ENCODE measurements at places on chromosomes 7 and 10.
A peak's percentile ranks its signal among the peaks of the same experiment; 100 is the strongest.

DNA sequence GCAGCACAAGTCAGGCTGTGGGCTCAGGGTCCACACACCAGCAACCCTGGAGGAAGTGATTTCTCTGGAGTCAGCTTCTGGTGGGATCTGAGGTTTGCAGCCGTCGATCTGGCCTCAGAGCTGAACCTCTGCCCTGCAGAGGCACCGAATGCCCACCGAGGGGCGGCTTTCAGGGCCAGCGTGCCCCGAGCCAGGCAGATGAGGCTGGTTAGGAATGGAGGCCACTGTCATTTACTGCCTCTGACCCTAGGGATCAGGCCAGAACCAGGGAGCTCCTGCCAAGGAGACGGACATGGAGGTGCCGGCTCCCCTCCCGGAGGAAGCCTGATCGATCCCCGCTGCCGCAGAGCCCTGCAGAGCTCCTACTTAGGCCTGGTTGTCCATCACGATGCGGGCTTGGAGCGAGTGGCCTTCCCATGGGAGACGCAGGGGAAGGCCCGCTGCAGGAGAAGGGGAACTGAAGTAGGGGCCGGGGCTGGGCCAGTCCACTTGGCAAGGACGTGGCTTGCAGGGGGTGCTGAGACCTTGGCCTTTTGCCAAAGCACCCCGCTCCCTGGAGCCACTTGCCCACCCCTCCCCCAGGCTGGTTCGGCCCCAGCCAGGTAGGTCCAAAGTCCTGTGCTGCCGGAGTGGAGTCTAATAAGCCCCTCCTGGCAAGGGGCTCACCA, 19.6 kb upstream of the ELFN1 start:
- DNase-seq, result no peak

DNA sequence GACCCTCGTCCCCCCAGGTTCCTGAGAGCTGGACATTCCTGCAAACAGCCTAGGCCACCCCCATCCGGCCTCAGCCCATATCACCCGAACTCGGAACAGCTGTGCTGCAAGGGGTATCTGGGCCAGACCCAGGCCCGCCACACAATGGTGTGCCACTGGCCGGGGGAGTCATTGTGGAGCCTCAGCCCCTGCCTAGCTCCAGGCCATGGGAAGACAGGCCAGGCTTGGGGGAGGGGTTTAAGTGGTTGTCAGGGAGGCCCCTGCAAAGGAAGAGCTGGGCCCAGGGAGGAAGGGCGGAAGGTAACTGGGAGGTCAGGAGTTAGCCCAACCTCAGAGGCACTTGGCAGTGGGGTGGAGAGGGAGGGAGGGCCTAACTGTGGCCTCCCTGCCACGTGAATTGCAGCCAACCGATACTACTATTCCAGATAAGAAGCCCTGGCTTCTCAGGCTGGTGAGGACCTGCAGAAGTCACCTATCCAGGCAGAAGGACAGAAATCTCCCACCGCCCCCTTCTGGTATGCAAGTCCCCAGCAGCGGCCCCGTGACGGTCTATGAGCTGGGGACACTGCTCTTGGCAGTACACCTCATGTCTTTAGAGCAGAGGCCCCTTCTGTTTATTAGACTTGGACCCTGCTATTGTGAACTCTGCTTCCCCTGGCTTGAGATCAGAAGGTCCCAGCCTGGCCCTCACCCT, 26.8 kb downstream of the VSIR start:
- no peak for DNase-seq

- no peak for DNase-seq
These were observed 255.1 kb downstream of the TNS3 start for GRCh38 chr7:47326808-47327207.

GRCh38 chr7:106037489-106038176, 74.5 kb downstream of the SYPL1 start:
- DNase-seq, result no peak

DNA sequence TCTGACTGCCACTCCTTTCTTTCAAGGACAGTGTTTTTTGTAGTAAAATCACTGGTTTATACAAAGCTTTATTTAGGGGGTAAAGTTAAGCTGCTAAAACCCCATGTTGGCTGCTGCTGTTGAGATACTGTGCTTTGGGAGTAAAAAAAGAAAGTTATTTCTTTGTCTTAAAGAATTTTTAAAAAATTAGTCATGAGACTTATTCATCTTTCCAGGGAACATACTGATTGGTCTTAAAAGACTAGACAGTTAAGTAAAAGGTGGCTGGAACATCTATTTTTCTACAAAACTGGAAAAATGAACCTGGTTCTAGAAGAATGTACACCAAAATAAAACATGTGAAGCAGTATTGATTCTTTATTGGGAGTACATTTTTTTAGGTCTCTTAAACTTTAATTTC, 20.6 kb downstream of the BBIP1 start:
- no peak for DNase-seq

DNA sequence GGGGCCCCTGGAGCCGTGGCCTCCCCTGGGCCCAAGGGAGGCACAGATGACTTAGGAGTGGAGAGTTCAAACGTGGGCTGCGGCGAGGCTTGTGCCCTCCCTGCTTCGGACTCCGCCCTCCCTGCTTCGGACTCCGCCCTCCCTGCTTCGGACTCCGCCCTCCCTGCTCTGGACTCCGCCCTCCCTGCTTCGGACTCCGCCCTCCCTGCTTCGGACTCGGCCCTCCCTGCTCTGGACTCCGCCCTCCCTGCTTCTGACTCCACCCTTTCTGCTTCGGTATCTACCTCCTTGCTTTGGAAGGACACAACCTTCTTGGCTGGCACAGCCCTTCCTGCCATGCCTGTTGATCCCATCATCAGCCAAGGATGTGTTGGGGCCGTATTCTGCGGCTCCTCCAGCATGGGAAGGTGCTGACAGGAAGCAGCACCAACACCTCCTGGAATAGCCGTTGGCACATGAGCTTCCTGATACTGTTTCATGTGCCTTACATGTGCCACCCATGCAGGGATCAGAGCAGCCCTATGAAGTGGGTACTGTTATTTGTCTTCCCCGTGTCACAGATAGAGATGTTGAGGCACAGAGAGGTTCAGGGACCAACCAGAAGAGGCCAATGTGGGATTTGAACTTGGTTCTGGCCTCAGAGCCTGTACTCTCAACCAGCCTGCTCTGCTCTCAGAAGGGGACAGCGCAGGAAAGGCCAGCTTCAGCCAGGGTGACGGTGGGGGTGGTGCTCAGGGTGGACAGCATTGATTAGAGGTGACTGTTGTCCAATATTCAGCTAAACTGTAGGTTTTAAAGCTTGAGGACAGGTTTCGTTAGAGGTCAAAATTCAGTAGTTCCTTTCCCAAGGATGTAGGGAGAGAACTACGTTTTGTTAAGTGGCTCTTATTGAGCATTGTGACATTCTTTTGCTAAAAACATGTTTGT, 114.5 kb downstream of the NKX6-2 start:
- DNase-seq, result no peak

DNA sequence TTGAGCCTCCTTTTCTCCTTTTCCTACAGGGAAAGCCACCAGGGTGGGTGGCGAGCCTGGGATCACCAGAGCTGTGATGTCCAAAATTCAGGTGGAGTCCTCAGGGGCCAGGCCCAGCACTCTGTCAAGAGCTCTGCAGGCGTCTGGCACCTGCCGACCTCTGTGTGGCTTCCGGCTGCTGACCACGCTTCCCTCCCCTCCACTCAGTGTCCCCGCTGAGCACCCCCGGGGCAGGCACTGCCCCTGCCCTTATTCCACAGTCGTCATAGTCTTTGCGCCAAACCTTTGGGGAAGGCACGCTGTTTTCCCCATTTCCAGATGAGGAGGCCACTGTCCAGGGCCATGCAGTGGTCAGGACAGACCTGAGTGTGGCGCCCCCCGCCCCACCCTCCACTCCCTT, 7.5 kb downstream of the MTG1 start:
- no peak for DNase-seq

DNA sequence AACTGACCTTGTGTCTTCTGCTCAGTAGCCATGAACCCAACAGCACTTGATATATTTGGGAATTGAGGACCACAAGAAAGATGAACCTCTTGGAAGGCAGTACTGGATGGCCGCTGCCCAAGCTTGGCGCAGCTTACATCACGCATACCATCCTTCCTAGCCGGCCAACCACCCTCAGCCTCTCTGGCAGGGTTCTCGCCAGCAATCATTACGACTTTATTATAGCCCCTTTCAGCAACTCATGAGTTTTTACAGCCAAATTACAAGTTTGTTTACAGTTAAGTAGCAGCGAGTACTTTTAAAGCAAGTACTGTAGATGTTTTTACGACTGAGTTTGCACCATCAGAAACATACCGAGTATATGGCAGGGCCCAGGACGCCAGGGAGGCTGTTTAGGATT, 769.1 kb downstream of the SUGCT start:
- DNase-seq, result no peak

DNA sequence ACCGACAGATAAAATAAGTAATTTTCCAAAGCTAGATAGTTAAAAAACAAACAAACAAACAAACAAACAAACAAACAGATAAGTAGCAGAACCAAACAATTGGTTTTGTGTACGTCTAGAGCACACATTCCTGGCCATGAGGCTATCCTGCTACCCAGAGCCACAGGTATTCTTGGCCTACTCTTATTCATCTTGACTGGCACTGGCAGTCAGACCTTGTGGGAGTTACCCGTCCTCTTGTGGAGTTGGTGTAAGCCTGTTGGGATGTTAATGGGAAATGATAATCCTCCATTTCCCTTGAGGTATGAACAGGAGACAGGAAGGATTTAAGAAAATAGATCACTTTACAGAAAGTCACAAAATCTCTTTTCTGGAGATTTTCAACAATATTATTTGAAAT, 142.4 kb upstream of the MEOX2 start:
- no peak for DNase-seq

DNA sequence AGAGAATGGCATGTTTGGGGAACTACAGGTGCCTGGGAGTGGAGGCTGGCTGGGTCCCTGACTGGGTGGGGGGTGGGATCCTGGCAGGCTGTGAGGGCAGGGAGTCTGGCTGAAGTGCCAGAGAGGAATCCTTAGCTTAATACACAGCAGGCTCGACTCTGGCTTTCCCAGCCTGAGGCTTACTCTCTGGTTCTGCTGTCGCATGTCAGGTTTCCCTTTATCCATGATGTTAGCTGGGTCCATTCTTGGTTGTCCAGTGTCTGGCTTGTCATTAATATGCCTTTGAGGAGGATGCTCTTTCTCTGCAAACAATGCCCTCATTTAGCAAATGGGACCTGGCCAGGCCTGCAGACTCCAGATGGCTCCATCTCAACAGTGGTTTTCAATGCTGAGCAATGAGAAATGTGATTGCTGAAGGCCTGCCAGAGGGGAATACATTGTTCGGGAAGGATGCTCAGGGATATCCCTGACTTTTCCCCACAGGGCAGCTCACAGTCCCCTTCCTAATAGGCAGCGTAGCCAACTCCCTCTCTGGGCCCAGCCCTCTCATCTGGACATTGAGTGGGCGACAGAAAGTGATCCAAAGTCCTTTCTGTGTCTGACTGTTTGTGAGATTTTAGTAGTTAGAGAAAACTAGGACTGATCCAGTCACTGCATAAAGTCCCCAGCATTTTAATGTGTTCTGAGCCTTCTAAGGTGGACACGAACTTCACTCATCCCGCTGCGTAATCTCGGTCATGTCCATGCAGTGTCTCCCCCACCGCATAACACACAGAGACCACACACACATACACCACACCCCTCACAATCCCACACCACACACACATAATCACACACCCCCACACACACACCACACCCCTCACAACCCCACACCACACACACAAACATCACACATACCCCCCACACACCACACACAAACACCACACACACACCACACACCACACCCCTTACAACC, 124.9 kb downstream of the ANLN start:
- DNase-seq, result no peak

GRCh38 chr7:25889765-25890164, 262.2 kb upstream of the NFE2L3 start:
- DNase-seq, result no peak

- no peak for DNase-seq
These were observed 866 bp downstream of the CNOT4 start for GRCh38 chr7:135508883-135509588.

- DNase-seq, result peak; percentile 43
These were observed 11.9 kb downstream of the FLNC start for GRCh38 chr7:128841921-128842673.

DNA sequence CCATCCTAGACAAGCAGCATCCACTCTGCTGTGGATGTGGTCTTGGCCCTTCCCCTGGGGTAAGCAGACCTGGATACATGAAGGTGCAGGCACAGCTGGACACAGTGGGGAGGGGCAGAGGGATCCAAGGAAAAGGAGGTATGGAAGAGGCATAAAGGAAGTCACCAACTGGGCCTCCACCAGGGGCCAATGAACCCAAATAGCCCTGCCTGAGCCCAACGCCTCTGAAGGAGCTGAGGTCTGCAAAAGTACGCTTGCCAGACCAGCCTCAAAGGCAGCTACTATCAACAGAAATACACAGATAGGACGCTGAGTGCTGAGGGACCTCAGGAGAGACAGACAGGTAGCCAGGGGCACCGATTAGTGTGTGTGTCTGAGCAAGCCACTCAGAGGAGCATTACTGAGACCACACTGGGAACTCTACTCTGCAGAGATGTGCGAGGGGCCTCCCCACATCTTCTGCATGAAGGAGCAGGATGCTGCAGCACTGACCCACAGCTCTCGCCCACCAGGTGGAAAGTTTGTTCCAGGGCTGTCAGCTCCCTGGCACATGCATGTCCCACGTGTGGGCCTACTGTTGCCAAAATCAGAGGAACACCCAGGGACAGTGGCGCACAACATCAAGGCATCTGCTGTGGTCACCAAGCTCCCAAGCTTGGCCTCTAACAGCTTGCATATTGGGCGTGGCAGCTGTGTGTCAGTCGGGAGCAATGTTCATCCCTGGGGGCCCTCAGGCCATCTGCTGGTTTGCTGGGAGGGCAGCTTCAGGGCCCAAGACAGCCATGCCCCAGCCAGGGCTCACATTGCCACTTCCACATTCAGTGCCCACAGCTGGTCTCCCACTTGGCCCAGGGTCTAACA, 40.0 kb downstream of the MKI67 start:
- no peak for DNase-seq

- no peak for DNase-seq
These were observed 25.8 kb upstream of the PPP2R2D start for GRCh38 chr10:131874991-131875451.

DNA sequence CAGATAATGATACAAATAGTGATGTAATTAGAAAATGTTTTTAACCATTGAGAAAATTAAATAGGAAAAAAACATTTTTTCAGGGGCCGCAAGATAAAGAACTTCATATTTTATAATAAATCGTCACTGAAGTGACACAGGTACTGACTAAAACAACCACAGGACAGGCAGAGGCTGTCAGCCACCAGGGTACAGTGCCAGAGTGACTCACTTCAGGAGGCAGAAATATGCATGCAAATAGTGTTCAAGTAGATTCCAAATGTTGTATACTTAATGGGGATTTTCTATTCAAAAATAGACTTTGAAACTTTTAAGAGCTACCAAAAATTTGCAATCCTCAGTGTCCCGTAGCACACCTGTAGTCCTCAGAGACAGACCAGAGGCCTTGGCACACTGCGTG, 68.6 kb downstream of the FRMPD2 start:
- DNase-seq, result no peak

- DNase-seq, result no peak
These were observed at the start of gene ZNF467 for GRCh38 chr7:149773446-149774236. Gene ZNF467, minus strand, starts transcription at chr7:149773588. Its CDS starts 2,556 bp downstream, at chr7:149771032.

- no peak for DNase-seq
These were observed 8.7 kb upstream of the IL6 start for GRCh38 chr7:22718200-22718711.

Data from NK-92 treated with Interleukin-12 subunit alpha and Interleukin-12 subunit beta, amount 100 ng/mL, for 24 hours (cell line).